ENCODE measurements at places on chromosomes 16 and 17.

DNA sequence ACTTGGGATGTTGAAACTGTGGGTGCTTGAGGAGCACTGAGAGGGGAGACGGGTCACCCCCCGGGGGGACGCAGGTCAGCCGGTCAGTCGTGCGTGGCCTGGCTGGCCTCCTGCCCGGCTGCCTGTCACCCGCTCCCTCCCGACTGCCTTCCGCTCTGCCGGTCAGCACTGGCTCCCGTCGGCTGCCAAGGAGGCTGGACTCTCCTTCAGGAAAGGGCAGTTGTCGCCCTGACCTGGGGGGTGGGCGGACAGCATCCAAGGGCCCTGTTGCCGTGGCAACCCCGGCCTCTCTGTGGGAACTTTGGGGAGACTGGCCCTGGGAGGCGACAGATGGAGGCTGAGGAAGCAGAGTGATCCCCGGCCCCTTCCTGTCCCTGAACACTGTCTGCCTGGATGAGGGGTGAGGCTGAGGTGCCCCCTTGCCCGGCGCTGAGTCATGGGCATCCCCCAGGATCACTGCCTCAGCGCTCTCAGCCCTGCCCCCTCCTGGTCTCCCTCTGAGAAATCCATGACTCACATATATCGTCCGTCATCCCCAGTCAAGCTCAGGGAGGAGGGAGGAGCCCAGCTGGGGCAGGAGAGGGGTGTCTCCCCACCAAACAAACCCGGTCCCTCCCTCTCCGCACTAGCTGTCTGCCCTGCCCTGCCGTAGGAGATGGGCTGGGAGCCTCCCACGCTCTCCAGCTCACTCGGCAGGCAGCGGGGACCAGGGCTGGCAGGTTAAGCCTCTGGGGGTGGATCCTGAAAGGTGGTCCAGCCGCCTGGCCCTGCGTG is at the start of gene ADGRG1:
Gene ADGRG1, plus strand, starts transcription at position 623 of the 774 bp plus-strand sequence. CDS start 21,658 bp downstream, outside the sequence.
- DNase-seq, result no peak

DNA sequence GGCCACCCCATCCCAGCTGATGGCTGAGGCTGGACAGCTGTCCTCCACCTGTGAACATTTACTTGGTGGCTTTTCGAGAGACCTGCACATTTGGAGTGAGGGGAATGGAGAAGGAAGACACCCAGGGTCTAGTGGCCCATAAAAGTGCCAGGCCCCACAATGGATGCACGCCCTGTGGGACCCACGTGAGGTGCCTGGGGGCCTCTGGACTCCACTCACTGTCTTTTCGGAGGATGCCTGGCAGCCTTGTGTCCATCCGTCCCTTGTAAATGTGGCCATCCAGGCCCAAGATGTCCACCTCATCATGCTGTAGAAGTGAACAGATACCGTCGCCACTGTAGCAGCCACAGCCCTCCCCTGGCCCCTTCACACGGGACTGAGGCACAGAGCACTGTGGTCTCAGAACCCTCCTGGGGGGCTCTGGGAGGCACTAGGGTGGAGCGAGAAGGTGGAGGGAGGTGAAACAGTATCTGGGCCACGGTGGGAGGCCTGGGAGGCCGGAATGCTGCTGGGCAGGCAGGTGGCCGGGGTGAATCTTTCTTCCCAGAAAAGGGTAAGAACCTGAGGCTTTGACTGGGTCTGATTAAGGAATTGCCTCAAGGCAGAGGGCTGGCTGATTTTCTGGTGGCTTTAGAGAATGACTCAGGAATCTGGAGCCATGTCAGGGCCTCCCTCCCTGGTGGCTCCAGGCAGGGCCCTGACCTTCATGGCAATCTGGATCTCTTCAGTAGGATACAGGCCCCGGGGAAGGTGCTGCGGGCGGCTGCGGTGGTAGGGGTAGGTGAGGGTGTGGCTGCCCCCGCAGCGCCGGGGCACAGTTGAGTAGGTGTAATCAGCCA is 11.5 kb downstream of the UBALD2 start:
- no peak for DNase-seq

DNA sequence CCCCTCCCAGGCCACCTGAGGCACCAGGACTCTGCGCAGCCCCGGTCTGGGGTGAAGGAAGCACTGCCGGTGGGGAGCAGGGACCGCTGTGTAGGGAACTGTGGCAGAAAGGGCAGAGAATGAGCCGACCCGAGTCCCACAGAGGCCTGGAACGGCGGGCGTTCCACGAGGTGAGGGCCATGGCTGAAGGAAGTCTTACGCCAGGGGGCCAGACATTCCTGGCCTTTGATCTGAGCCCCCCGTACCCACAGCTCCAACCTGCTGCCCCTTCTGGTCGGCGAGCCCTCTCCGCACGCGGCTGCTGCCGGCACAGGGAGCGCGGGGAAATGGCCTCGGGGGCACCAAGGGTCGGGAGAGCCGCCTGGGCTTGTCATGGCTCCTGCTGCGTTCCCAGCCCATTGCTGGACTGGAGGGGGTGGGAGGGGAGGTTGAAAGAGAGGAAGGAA is 1.4 kb upstream of the WNT3 start:
- DNase-seq, result no peak

DNA sequence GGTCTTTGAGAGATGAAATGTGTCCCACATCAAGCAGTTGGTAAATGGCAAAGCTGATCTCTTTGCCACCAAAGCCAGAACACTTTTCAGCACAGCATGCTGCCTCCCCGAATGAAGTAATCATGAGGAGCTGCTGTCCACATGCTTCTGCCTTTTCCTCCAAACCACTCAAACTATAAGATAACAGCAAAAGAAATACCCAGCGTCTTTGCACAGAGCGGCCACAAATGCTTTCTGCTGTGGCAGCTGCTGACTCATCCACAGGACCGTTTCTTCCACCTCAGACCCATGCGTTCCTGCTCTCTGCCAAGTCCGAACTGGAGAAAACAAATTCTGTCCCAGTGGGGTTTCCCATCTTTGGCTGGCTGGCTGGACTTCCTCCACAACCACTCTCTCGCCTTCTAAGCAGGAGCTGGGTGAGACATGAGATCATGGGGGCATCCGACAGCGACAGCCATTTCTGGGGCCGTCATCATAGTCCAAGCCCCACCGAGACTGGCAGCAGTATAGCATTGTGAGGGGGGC is 27.1 kb downstream of the TBC1D3B start:
- no peak for DNase-seq

- DNase-seq, result no peak
Observed at GRCh38 chr16:51095084-51095881, 55.8 kb downstream of the SALL1 start.

DNA sequence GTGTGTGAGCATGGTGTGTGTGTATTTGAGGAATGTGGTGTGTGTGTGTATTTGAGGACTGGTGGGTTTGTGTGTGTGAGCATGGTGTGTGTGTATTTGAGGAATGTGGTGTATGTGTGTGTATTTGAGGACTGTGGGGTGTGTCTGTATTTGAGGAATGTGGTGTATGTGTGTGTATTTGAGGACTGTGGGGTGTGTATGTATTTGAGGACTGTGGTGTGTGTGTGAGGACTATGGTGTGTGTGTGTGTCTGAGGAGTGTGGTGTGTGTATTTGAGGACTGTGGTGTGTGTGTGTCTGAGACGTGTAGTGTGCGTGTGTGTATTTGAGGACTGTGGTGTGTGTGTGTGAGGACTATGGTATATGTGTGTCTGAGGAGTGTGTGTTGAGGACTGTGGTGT is 18.0 kb upstream of the CACNG1 start:
- DNase-seq, result no peak

DNA sequence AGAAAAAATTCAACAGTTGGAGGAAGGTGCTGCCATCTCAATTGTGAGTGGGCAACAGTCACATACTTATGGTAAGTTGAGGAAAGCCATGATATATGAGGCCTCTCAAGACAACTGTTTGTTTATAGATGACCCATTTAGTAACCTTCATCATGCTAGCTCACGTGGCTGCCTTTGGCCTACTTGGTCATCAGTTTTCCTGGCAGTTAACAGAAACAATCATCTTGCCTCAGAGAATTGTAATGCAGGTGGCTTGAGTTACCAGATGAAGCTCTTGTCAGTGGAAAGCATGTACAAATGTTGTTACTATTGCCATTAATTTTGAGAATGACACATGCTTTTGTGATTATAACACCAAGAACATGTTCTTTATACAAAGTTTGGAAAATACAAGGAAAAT is 14.7 kb downstream of the TPPP3 start:
- DNase-seq, result no peak

DNA sequence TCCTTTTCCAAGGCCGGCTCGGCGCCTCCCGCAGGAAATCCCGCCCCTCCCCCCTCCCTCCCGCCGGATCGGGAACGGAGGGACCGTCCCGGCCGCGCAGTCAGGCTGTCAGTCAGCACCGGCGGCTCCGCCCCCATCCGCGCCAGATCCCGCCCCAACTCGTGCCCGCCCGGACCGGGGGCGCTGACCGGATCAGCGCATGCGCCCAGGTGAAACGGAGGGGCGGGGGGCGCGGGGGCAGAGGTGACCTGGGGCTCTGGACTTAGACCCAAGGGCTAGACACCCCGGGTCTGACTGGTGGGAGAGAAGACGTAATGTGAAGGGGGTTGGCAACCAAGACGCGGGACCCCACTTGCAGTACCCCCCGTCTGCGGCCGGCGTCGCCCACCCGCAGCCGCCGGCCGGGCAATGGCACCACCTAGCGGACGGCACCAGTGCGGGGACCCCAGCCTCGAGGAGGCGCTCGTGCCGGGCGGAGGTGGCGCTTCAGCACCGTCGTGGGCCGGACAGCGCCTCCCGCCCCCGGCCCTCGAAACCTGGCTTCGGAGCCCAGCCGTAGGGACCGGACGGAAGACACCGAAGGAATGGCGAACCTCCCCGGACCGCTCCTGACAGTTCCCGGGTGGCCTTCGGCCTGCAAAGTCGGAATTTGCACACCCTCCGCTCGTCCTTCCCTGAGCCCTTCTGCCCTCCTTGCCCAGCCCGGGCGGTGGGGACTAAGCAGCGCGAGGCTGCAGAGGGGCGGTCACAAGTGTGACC is at the start of gene CASKIN2:
Gene CASKIN2, minus strand, starts transcription at position 42 of the 759 bp plus-strand sequence. CDS start 1,733 bp downstream, outside the sequence.
- peak; percentile 96 for DNase-seq

DNA sequence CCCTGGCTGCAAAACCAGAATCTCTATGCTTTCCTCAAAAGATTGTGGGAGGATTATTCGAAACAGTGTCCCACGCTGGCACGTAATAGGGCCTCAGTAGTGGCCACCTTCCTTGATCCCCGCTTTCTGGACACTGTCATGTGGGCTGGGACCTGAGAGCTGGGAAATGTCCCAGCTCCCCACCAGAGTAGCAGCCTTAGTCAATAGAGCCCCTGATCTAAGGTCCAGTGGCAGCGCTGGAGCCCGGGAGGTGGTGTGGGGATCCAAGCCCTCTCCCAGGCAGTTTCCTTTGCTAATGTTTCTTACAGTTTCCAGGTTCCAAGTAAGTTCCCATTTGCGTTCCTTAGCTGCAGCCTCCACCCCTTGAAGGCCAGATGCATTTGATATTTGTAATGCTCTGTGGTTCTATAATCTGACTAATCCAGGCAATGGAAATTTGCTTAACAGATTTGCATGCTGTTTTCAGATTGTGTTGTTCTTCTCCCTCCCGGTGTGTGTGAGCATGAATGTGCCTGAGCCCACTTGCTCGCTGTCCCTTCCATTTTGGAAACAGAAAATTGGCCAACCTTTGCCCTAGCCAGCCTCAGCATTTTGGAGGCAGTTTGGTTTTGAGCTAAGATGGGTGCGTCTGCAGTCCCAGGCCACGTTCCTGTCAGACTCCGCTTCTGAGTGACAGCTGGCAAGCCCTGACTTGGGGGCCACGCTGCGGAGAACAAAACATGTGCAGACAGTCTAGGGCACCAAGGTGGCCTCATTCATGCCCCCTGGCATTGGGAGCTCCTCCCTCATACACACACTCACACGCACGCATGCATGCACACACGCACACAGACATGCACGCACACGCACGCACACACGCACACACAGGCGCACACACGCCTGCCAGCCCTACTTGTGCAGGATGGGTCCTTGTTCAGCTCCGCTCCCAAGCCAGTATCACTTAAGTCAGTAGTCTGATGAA is 69.4 kb downstream of the CCDC182 start:
- no peak for DNase-seq

Measured in NCI-H1417 (cell line).